ENCODE measurements at places on chromosomes 7 and 10. TPM values are rescaled to one million over a fixed set of nuclear protein-coding genes. Genes with fewer than 3 reads are reported as not detected.

Gene PRR15
- not detected for total RNA-seq

Gene FAM13C
- total RNA-seq = not detected

Gene SLC16A12
- not detected for total RNA-seq

Gene LBX1
- total RNA-seq = not detected

Gene FEZF1
- not detected for total RNA-seq

Gene FAM237B
- not detected for total RNA-seq

Gene PNLIPRP2
- total RNA-seq = not detected

Gene RAPGEF5
- not detected for total RNA-seq

Gene AGBL3
- 6.2 TPM for total RNA-seq

Gene FAM53B
- 60.7 TPM for total RNA-seq

Gene ZNF239
- total RNA-seq = 6.2 TPM

Gene ASB13
- total RNA-seq = 15.4 TPM

Gene ITGB1
- 435 TPM for total RNA-seq

Gene STAG3
- total RNA-seq = 6.5 TPM
